ENCODE measurements at places on chromosomes 11 and 22.

- DNase-seq = no peak
These were observed 967 bp upstream of the GALNT18 start for GRCh38 chr11:11622772-11623171.

DNA sequence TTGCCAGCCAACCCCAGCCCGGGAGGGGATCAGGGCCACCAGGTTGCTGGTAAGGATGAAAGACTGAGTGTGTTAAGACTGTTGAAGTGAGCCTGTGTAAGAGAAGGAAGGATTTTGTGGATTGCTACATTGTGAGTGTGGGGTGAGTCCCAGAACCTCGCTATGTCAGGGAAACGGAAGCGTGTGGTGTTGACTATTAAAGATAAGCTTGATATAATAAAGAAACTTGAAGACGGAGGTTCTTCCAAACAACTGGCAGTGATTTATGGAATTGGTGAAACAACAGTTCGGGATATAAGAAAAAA lies 627 bp downstream of the JRKL start:
- no peak for DNase-seq

GRCh38 chr11:93225662-93226061 lies 27.9 kb upstream of the SLC36A4 start:
- DNase-seq = no peak

GRCh38 chr11:87036756-87037449 lies 831 bp upstream of the TMEM135 start:
- DNase-seq = no peak

DNA sequence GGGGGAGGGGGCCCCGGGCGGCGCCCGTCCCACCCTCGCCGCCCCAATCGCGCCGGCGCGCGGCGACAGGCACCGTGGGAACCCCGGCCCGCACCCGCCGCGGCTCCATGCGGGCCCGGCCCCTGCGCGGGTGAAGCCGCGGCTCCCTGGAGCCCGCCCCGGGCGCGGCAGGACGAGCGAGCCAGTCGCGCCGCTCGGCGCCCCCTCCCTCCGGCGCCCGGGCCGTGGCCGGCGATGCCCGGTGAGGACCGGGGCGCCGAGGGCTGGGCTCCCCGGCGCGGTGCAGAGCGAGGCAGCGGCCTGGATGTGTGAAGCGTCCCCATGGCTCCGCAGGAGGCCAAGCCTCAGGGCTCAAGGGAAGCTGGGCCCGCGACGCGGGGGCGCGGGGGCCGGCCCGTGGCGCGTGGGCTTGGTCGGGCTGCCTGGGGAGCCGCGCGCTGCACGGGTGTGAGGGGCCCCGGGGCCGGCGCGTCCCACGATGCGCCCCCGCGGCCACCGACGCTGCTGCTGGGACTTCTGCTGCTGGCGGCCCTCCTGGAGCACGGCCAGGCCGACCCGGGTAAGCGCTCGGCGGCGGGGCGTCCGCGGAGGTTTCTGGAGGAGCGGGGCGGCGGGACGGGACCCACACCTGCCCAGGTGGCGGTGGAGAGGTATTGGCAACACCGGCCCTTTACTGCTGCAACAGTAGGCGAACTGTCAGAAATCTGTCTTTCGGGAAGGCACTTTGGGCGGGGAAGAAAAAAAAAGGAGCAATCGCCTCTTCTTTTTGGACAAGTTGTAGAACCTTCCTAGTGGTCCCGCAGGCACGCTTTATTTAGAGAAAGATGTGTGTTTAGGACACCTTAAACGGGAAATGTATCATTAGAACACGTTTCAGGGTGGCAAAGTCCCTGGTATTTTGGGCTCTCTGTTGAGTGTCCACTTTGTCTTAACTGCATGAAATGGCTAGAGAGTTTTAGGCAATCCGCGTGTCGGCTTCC lies 119.4 kb downstream of the HIPK3 start:
- DNase-seq = no peak

DNA sequence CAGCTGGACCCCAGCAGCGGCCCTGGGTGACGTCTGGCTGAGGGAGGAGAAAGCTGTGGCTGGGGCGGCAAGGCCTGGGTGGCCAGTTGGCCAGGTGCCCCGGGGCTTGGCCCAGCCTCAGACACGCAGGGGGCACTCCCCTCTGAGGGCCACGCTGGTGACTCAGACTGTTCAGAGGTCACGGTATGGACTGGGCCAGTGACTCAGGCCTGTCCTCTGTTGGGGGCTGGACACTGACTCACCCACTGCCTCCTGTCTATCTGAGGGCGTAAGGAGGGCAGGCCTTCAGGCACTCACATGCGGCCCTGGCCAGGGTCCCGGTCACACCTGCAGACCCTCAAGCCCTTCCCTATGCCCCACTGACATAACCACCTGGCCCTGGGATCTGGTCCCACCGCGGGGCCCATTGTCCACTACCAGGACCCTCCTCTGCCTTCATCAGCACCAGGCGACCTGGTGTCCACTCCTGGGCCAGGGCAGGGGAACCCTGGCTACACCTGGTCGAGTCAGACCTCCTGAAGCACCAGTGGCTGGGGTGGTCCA lies 3.7 kb upstream of the MUC5AC start:
- DNase-seq = no peak

GRCh38 chr11:5994791-5995190 lies 8.0 kb upstream of the OR52L1 start:
- no peak for DNase-seq

GRCh38 chr11:267491-267994 lies 10.7 kb upstream of the NLRP6 start:
- no peak for DNase-seq

GRCh38 chr11:117328375-117329010 lies 839 bp downstream of the CEP164 start:
- DNase-seq = no peak

DNA sequence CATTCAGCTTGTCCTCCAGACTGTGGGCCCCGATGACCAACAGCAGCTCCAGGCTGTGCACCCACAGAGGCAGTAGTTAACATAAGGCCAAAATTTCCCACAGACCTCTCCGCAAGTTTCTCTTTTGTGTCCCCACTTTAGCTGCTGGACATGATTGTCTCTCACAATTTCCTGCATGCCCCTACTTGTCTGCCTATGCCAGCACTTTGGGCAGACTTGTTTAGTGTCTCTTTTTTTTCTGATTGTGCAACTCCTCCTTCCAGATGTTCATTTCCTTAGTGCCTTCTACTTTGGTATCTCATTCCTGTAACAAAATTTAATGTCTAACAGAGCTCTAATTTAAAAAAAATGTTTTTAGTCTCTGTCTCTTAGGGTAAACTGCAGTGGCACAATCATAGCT lies 23.8 kb upstream of the SCN3B start:
- DNase-seq = no peak

DNA sequence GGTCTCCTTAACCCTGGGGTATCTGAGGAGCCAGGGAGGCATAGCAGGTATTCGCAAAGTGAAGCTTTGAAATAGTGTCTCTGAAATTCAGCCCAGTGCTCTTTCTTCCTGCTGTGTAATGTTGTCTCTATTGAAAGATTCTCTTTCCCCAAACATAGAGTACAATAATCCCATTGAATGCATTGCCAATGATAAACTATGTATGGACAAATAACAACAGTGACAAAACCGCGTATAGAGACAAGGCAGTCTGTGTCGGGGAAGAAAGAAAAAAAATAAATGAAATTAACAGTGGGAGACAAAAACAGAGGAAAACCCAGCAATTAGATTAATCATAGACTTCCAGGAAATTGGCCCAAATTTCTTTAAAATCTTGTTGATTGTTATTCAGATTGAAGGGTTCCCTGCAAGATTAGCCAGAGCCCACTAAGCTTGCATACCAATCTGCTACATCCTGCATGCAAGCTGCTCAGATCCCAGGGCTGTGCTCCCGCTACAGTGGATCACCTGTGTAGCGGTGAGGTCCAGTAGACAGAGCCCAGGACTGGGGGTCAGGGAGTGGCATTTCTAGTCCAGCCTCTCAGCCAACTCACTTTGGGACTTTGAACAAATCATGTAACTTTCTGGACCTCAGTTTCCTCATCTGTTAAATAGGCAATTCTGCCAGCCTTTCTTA lies 492.8 kb downstream of the INSC start:
- DNase-seq = no peak

GRCh38 chr11:110763249-110764011 lies 51.2 kb upstream of the ARHGAP20 start:
- no peak for DNase-seq

GRCh38 chr11:61762223-61762615 lies 9.8 kb downstream of the MYRF start:
- DNase-seq = no peak

- no peak for DNase-seq
These were observed 3.8 kb upstream of the PDXP start for GRCh38 chr22:37654563-37655251.

DNA sequence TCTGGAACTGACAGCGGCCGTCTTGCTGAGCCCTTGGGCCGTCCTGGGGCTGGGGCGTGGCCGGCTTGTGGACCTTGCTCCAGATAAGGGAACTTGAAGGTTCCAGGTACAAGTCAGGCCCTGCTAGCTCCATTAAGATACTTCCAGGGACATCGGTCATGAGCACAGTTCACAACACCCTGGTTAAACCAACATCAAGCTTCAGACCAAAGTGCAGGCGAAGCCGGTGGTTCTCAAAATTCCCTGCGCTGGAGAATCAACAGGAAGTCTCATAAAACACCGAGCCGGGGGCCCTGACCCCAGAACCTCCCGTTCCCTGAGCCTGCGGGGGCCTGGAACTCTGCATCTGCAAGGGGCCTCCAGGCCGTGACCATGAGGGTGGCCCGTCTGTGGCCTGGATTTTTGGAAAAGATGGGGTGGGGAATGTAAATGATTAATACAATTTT lies 1043.8 kb downstream of the BRD1 start:
- no peak for DNase-seq

DNA sequence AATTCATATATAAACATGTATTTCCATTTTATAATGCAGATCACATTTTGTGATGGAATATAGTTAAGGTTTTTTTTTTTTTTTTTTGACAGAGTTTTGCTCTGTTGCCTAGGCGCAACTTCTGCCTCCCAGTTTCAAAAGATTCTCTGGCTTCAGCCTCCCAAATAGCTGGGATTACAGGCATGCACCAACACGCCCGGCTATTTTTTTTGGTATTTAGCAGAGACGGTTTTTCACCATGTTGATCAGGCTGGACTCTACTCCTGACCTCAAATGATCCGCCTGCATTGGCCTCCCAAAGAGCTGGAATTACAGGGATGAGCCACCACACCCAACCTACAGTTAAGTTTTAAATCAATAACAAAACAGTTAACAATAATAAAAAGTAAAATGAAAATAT lies 18.8 kb downstream of the XKR3 start:
- DNase-seq = no peak

- no peak for DNase-seq
These were observed 123.8 kb upstream of the SORL1-AS1 start for GRCh38 chr11:121576531-121576930.

DNA sequence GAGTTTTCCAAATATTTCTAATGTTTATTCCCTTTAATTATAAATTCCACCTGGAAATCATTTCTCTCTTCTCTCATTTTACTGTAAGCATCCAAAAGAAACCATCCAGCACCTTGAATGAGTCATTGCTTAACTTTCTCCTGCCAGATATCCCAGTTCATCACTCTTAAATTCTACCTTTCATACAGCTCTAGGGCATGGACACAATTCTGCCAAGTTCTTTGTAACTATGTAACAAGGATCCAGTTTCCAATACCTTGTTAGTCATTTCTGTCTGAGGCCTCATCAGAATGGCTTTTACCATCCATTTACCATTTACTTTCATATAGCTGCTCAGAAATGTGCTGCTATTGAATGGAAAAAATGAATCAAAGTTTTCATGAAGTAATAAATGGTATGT lies 455.4 kb upstream of the TENM4 start:
- no peak for DNase-seq

DNA sequence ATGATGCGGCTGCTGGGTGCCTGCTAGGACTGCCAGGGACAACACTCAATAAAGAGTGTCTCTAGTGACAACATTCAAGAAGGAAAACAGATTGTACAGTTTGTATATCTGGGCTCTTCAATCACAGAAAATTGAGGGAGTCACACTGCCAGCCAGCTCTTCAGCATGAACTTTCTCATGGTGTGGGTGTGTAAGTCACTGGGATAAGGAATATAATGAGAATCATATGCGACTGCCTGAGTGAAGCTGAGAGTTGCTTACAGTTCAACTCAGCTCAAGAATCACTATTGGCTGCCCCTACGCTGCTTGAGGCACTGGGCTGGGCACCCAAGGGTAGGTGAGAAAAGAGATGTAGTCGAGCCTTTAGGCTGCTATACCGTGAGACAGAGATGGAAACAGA lies 328.1 kb upstream of the PITPNB start:
- no peak for DNase-seq

GRCh38 chr11:94563176-94563847 lies 3.9 kb upstream of the PIWIL4 start:
- no peak for DNase-seq

GRCh38 chr11:6354651-6355485 lies 34.6 kb upstream of the CAVIN3 start:
- DNase-seq = no peak

- no peak for DNase-seq
These were observed 93.8 kb upstream of the BLID start for GRCh38 chr11:122209619-122210366.

GRCh38 chr11:12240677-12241076 lies 130.3 kb downstream of the MICAL2 start:
- no peak for DNase-seq

DNA sequence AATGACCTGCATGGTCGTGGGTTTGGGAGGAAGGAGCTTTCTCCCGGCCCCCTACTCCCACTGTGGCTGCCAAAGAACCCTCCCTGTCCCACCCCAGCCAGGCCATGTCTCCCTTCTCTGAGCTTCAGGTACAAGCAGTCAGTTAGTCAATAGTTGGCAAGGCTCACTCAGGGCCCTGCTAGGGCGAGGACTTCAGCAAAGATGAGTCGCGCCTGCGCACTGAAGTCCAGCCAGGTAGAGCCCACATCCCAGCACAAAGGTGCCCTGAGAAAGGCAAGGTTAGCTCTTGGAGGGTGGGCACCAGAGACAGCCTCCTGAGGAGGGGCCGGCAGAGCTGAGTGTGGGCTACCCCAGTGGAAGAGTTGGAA lies 11.1 kb downstream of the C11orf86 start:
- no peak for DNase-seq

GRCh38 chr11:67309661-67310061 lies 6.3 kb downstream of the SSH3 start:
- DNase-seq = no peak

DNA sequence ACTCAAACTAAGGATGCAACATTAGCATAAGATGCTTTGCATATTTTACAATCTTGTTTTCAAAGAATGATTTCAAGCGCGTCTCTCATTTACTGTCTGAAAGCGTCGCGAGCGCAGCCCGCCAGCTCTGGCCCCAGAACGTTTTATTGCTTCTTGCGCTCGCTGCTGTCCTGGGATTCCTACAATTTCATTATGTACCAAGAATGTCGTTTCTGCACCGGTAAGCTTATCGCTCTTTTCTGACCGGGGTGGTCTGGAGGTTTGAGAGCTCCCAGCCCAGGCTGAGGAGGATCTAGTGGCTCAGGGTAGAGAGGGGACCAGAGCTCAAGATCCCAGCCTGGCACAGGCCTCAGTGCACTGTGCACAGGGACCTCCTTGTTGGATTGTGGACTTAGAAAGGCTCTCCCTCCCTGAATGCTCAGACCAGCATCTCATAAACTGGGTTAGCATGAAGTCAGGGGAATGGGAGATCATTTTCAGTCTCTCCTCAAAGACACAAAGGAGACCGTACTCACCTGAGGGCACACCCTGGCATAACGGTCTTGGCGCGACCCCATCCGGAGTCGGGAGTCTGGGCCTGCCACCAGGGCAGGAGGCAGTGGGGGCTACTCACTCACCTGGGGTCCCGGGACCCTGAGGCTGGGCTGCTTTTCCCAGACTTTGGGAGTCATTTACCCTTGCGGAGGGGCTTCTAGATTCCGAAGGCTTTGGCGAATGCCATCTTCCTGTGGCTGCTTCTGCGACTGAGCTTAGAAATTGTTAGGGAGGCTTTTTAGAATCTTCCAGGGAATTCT lies 817.4 kb downstream of the BRD1 start:
- DNase-seq = no peak

All from stimulated activated CD4-positive, alpha-beta T cell treated with anti-CD3 and anti-CD28 coated beads, Interleukin-15, amount 100 ng/mL, for 1 hour (primary cell).